Fibroblast of skin of scalp (primary cell): ENCODE measurements at places on chromosomes 1 and 21.

DNA sequence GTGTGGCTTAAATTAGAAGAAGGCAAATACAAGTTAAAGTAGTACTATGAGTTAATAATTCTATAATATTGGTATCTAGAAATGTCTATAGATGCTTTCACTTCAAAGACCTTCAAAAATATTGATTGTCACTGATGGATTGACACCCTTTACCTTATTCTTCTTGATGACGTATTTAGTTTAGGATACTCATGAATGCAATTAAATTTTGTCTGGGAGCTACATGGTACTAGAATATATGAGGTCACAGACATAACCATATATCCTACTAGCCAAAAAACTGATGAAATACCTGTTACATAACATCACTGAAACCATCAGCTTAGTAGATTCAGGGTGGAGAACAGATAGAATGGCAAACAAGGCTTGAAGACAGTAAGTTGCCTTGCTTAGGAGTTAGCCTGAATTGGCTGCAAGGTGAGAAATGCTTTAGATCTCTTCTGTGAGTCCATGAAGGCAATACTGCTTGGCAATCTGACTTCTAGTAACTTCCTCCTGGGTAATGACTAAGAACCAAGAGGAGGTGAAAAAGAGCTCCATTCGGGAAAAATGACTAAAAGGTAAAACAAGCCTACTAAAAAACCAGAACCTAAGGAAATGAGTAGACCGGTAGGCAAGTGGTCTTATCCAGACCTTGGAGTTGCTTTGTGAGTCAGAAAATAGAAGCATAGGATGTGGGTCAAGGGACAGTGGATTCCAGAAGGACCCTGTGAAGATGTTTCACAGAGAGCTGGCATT lies 16.9 kb upstream of the ARHGAP29 start:
- no peak for DNase-seq

DNA sequence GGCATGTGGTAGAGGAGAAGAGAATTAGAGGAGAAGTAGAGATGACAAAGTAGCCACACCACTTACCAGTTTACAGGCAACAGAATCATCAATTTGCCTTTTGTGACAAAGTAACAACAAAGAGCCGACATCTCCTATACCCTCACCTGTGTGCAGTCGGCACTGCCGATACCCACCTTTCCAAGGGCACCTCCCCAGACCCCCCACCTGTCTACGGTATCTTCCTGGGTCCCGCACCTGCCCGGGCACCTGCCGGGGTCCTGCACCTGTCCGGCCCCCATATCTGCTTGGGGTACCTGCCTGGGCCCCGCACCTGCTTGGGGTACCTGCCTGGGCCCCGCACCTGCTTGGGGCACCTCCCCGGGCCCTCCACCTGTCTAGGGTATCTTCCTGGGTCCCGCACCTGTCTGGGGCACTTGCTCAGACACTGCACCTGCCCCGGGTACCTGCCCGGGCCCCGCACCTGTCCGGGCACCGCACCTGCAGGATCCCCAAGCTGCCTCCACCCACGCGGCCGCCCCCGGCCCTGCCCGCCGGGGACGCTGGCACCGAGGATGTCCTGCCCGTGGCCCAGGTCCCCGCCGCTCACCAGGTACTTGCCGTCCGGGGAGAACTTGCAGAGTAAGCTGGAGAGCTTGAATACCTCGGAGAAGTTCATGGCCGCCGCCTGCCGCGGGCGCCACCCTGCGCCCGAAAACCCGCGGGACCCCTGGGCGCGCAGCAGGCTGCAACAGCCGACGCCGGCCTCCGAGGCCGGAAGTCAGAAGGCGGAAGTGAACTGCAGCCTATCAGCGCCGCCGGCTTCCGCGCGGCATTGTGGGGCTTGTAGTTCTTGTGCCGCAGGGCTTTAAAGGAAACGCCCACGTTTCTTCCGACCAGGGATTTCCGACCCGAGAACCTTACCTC lies at the start of gene WRAP73:
TSS of gene WRAP73 (minus strand) at position 762 of the 906 bp plus-strand sequence. CDS start at position 658, 104 bp downstream.
- peak; percentile 91 for DNase-seq

DNA sequence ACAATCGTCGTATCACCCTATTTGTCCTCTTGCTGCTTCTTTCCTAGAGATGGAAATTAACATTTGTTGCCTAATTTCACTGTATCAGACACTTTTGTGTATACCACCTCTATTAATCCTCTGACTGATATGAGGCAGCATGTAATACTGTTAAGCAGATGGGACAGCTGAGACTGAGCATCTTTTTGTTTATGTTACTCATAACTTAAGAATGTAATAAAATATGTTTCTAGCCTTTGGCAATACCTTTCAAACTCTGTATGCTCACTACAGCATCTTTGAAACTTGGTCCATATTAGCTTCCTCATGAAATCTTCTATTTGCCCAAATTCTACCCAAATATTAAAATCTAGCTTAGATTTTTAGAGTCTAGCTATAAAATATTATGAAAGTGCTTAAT lies 2.3 kb downstream of the OR14K1 start:
- no peak for DNase-seq

- no peak for DNase-seq
Measured at GRCh38 chr1:187009320-187009719, 180.6 kb downstream of the PLA2G4A start.

DNA sequence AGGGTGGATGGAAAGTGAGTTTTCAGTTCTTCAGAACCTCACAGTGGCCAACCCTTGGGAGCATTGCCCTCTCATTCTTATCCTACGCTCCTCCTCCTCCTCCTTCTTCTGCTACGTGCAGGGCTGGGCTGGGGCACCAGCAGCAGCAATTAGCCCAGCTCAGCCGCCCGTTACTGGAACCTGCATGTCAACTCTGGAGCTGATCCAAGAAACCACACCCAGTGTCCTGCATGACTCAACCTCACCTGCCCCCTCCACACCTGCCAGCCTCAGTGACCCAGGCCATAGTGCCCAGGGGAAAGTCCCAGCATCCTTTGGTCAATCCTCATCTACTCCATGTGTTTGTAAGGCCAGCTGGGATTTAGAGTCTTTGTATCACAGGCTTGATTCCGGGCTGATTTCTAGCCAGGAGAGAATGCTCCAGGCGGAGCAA lies 12.6 kb downstream of the ELF3 start:
- no peak for DNase-seq

DNA sequence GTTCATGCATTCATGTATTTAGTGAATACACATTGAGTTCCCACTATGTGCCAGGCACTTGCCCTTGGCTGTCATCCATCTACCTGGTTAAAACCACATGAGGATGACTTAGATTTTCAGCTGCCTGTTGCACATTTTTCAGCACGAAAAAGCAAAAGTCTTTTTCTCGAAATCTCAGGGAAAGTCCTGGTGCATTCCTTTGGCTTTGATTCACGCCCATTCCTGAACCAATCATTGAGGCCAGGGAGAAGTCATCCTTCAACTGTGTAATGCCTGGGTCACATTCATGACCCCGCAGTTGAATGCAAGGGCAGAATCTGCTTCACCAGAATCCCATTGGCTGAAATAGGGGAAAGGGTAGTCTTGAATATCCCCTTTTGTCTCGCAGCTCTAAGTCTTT lies 84.4 kb downstream of the RNF220 start:
- DNase-seq = no peak

- DNase-seq = peak; percentile 39
Measured at GRCh38 chr1:24308365-24309015, 10.7 kb upstream of the GRHL3 start.

DNA sequence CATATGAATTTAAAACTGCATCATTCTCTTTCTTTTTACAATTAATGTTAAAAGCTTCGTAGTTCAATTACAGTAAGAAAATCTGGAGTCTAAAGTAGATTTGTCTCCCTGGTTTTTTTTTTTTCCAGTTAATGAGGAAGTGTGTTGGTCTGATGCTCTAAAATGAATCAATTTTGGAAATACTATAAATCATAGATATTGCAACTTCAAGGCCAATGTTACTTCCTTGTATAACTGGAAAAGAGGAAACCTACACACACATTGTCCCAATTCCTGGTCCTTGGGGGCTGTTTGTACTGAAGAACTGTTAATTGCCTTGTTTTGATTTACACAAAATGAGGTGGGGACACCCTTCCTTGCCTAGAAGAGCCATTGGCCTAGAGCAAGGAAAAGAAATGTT lies 107.2 kb downstream of the RGS2 start:
- no peak for DNase-seq

DNA sequence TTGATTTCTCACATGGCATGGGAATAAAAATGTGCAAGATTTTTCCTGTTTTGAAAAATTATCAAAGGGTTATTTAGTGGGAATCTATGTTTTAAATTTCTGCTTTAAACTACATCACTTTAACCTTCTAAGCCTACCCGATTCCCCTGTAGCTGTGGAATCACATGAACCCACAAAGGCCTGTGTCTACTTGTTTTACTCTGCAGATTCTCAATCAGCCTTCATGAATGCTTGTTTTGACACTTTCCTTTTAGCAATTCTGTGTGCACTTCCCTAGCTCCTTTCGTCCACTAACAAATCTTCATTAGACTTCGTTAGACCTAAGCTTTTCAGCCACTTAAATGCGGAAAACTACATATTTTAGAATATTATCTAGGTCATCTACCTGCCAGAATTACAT lies 56.0 kb upstream of the C1orf21 start:
- DNase-seq = no peak
